Activated CD8-positive, alpha-beta memory T cell treated with anti-CD3 and anti-CD28 coated beads for 4 hours (primary cell): ENCODE measurements at places on chromosomes 5 and 9.

DNA sequence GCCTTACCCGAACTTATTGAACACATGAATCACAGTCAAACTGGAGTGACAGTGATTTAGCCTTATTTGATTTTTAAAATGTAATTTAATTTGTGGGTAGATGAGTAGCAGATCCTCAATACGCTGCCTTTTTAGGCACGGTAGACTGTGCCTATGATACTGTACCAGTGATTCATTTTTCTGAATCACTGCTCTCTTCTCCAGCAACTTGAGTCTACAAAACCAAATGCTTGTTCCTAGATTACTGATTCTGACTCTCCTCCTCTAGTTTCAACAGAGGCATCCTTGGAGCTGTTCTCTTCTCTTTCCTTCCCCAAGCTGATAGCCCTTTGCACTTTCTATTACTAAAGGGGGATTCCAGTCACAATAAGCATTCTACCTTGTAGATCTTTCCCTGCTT is 94.3 kb upstream of the IL7R start:
- no peak for DNase-seq

DNA sequence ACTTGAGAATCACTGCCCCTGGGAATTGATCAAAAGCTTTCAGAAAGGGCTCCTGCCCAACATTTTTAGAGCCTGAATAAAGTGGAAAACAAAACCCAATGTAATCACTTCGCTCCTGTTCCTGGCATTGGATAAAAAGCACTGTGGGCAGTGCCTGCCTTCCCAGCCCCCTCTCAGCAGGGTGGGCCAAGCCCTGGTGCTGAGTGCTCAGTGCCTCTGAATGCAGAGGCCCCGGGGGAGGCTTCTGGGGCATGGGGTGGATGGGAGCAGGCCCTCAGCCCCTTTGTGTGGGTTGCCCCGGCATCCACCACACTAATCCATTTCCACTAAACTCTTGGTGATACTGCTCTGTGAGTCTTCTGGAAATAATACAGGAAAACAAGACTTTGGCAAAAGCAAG is 55.6 kb downstream of the CFAP90 start:
- no peak for DNase-seq

GRCh38 chr9:37653385-37653784 is 2.6 kb downstream of the FRMPD1 start:
- DNase-seq = no peak

DNA sequence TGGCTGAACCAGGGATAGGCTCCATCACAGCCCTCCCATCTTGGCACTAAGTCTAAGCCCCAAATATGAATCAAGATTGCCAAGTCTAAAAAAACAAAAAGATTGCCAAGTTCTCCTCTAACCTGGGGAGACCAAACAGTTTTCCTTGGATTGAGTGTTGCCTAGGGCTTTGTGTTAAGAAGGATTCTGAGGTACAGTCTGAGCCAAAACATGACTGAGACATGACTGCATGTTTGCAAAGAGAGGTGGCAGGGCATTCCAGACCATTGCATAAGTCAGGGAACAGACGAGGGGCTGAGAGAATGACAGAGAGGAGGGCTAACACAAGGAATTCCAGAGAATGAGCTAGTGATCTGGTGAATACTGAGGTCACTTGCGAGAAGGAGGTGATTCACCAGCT is 11.4 kb downstream of the LAMC3 start:
- DNase-seq = no peak

DNA sequence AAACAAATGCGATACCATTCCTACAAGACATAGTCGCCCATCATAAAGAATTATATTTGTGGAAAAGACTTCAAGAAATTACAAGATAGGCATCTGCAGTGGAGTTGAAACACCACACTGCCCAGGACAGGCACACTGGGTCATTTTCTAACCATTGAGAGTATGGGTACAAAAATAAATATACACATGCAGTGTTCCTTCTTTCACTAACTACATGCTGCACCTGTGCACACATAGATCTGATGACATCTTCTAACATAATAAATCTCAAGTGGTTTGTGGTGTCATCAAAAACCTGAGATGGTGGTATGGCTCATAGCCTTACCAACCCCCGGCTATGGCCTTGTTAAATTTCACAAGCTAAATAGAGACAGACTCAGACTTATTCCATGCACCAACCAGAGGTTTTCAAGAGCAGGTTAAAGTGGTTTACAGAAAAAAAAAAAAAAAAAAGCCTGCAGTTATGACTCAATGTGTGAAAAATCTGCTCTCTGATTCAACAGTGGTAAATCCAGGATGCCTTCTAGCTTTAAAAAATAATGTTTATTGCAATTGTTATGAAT is 12.4 kb upstream of the NFIB start:
- no peak for DNase-seq

DNA sequence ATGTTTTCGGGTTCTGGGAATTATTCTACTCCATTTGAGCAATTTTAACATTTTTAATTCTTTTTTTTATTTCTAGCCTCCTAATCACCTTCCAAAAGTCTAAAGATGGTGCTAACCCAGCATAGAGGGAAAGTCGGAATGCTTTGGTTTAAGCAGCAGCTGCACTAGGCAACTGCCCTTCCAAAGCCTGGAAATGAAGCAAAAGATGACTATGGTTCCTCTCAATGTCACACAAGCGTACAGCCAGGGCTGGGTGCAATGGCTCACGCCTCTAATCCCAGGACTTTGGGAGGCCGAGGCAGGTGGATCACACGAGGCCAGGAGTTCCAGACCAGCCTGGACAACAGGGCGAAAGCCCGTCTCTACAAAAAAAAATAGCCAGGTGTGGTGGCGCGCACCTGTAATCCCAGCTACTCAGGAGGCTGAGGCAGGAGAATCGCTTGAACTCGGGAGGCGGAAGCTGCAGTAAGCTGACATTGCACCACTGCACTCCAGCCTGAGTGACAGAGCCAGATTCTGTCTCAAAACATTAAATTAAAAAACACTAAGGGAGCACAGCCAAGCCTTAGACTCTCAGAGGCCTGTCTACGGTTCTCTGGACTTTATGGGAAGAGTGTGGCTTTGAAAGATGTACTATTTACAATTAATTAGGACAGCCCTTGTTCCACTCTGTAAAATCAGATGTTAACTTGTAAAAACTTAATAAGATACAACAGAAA is 33.1 kb downstream of the ADAM19 start:
- DNase-seq = no peak

- DNase-seq = no peak
These were observed 136.4 kb downstream of the PIP5K1B start for GRCh38 chr9:68841276-68842052.

GRCh38 chr9:24071091-24071490 is 245.1 kb upstream of the ELAVL2 start:
- no peak for DNase-seq

DNA sequence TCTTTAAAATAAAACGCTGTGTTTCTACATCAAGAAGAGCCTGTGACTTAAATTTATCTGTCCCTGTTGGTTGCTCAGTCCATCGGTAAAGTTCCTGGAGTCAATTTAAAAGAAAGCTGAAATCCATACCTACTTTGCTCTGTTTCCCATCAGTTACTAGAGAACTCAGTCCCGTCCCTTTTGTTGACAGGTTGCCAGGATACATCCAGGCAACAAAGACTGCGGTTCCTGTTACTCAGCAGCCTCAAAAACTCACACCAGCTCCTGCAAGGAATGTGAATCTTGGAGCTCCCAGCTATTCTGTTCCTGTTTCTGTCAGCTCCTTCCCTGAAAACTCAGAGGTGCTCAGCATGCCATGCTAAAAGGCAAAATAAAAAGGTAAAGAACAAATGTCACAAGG is at the start of gene ZNF474:
ZNF474 (plus strand) TSS at position 241 of the 400 bp plus-strand sequence. CDS start 22,445 bp downstream, outside the sequence.
- no peak for DNase-seq

- DNase-seq = no peak
These were observed 665 bp downstream of the ASS1 start for GRCh38 chr9:130445268-130445983.

- no peak for DNase-seq
These were observed 61.7 kb downstream of the JMY start for GRCh38 chr5:79297661-79298060.

DNA sequence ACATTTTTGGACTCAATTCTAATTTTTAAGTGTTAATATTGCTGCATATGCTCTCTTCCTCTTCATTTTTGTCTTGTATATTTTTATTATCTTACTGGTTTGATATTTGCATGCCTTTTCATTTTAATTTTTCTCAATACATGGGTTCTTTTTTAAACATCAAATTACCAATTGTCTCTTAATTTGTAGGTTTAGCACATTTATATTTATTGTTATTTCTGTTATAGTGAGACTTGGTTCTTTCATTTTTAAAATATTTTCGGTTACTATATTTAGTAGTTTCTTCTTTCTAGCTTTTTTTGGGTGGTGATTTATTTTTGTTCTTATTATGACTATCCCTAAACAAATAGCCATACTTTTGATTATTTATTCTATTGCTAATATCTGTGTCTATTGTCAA is 19.4 kb downstream of the SPINK5 start:
- no peak for DNase-seq

DNA sequence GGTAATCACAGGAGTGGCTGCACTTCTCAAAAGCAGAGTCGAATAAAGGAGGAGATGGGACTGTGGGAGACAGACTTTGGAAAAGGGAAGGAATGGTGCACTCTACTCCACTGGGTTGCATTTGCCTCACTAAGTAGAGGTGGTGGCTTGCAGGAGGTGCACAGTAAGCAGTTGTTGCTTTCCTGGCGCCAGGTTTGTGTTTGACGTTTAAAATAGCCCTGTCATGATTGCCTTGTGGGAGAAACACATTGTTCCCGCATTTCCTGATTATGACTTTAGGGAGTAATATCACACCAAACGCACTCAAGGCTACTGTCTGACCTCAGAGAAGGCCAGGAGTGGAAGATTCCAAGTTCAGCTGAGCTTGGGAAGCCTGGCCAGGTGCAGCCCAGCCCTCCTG is 36.7 kb downstream of the DMRT1 start:
- DNase-seq = no peak

GRCh38 chr9:129505270-129505902 is 115.5 kb downstream of the C9orf50 start:
- no peak for DNase-seq

- no peak for DNase-seq
These were observed 230.2 kb downstream of the AOPEP start for GRCh38 chr9:94956731-94957130.

- no peak for DNase-seq
These were observed 679 bp downstream of the SMC5 start for GRCh38 chr9:70259512-70259802.

DNA sequence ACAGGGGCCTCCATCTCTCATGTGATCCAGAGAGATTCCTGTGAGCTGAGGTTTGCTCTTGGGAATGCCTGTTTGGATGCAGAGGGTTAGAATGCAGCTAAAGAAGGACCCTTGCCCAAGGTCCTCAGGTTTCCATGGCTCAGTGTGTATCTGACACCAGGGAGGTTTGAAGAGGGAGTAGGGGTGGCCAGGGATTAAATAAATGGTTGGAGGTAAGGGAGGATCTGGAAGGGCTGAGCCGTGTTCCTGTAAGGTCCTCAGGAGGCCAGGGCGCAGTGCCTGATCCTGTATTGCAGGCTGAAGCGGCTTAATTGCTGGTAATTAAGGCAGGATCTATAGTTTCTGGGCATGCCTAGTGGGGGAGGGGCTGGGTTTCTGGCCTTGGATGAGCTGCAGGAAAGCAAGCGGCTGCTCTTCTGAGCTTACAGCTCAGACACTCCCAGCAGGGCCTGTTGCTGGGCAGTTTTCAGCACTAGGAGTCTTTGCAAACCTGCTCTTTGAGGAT is 41.5 kb upstream of the MAP1B start:
- no peak for DNase-seq

- no peak for DNase-seq
These were observed 429.7 kb upstream of the KLF4 start for GRCh38 chr9:107919263-107919662.

DNA sequence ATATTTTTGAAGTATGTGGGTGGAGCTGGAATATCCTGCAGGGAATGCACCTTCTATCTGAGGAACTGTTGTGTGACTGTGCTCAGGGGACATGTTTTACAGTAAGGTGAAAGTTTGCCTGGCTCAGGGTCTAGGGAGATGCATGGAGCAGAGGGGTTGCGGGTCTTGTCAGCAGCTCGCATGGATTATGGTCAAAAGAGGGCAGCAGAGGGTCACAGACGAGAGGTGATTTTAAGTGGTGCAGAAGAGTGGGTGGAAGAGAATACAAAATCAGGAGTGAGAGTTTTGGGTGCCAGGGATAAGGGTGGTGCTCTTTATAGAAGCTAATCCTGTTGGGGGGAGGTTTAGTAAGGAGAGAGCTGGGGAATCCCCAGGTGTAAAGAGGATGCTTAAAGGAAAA is 53.5 kb upstream of the GRIN3A start:
- no peak for DNase-seq

- no peak for DNase-seq
These were observed 17.4 kb downstream of the HAUS6 start for GRCh38 chr9:19085295-19085694.

DNA sequence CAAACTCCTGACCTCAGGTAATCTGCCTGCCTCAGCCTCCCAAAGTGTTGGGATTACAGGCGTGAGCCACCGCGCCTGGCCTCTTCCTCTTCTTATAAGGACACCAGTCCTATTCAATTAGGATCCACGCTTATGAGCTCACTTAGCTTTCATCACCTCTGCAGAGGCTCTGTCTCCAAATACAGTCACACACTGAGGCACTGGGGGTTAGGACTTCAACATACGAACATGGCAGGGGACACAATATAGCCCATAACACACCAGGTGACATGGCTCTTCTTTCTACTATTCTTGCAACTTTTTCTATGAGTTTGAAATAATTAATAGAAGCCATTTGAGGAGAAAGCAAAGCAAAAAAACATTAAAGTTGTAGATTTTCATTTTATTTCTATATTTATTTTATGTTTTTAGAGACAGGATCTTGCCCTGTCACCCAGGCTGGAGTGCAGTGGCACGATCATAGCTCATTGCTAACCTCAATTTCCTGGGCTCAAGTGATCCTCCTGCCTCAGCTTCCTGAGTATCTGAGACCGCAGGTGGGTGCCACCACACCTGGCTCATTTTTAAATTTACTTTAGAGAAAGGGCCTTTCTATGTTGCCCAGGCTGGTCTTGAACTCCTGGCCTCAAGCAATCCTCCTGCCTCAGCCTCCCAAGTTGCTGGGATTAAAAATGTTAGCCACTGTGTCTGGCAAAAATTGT is 6.0 kb upstream of the PRRT1B start:
- no peak for DNase-seq

DNA sequence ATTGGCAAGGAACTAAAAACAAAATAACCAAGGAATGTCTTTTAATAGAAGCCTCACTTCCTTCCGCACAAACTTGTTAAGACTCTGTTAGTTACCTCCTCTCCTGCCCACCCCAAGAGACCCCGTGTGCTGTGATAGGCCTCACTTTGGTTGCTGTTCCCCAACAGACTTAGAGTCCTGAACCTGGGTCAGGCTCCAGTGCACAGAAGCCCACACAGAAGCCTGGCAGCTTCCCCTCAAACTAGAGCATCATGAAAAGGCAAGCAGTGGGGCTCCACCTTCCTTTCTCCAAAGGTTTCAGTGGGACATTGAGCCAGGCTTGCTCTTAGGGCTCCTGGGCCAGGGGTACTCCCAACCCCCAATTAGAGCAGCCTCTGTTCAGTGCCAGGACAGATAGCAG is 230.5 kb downstream of the ESM1 start:
- no peak for DNase-seq
